Amniotic stem cell (primary cell): ENCODE measurements at places on chromosomes 12 and 14.

- DNase-seq = no peak
These were observed 61.0 kb downstream of the TAOK3 start for GRCh38 chr12:118311666-118312065.

DNA sequence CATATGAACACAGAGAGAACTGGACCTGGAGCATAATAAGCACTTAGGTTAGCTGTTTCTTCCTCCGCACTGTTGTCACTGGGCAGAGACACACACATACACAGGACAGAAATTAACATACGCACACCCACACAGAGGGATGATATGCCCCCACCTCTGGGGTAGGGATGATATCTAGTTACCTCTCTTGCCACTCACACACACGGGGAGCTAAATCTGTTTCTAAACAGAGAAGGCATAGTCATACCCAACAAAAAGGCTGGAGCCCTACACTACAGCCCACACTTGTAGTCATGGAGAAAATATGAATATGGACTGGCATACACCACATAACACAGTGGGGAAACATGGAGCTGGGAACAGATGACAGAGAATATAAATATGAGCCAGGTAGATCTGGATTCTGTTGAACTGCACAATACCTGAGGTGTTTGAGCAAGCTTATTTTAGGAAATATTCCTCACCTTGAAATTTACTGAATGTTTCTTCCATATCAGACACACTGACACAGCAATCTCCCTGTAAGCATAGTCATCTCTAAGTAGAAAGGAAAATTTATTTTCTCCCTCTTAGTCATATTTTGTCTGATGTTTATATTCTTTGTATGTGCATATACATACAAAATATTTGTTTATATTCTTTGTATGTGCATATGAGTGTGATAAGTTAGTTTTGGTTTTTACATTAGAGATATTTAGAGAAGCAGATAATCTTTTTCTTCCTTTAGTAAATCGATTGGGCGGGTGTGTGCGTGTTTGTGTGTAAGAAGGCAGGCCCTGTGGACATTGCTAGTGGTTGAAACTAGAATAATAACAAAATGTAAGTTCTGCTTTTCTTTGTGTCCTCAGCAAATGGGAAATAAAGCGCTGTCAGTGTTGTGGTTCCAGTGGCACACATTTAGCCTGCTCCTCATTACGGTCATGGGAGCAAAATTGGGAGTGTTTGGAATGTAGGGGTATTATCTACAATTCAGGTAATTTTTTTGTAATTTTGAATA is 20.9 kb upstream of the SCFD1 start:
- no peak for DNase-seq

DNA sequence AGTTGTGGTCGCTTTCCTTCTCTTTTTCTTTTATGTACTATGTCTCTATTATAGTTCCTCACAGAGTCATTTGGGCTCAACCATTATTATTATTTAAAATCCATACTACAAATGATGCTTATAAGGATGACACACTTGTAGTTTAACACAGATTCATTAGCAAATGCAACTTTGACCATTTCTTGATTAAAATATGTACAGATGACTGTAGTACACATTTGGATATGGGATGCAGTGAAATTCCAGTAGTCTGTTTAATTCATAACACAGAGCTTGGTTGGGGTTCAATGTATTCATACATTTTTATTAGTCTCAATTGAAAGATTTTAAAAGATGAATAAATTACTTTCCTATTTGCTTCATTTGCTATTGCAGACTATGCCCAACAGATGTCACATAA is 30.0 kb downstream of the SLC38A1 start:
- DNase-seq = no peak

DNA sequence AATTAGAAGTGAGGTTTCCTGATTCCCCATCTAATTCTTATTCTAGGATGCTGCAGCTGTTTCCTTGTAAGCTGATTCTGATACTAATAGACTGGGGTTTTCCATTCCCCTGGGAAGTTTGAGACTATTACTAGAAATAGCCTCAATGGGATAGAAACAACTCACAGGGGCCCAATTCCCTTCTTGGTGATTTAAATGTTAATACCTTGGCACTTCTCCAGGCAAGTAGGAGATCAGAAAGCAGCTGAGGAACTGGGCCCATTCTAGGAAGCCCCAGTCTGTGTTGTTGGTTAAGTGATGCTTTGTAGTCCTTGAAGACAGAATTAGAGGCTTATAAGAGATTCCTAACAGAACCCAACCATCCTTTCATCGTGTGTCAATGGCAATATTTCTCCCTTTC is 407.0 kb upstream of the SEL1L start:
- DNase-seq = no peak

- no peak for DNase-seq
These were observed 69.9 kb downstream of the TGFB3 start for GRCh38 chr14:75911883-75912282.

- no peak for DNase-seq
These were observed 66.6 kb downstream of the GRIP1 start for GRCh38 chr12:66612090-66612775.
